ENCODE measurements at places on chromosomes 4 and X.
A peak's percentile ranks its signal among the peaks of the same experiment; 100 is the strongest.

DNA sequence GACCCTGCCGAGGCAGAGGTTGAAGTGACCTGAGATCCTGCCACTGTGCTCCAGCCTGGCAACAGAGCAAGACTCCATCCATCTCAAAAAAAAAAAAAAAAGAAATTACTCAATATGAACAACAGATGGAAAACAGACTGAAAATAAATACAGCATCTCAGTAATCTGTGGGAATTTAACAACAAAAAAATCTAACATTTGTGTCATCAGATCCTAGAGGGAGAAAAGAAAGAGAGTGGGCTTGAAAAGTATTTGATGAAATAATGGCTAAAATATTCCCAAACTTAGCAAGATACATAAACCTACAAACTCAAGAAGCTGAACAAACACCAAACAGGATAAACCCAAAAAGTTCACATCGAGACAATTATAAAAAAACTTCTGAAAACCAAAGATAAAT is 84.7 kb downstream of the CENPC start:
- no peak overlapping the region for H3K27ac ChIP-seq
- no peaks in the 10 kb centered on the region for H3K4me1 ChIP-seq

GRCh38 chrX:10110984-10111363 is 45.8 kb upstream of the CLCN4 start:
- no peak overlapping the region for H3K4me3 ChIP-seq
- no peak for DNase-seq
- H3K4me1 ChIP-seq, result no peaks in the 10 kb centered on the region
- no peaks in the 10 kb centered on the region for H3K27me3 ChIP-seq
- no peaks in the 10 kb centered on the region for H3K36me3 ChIP-seq

DNA sequence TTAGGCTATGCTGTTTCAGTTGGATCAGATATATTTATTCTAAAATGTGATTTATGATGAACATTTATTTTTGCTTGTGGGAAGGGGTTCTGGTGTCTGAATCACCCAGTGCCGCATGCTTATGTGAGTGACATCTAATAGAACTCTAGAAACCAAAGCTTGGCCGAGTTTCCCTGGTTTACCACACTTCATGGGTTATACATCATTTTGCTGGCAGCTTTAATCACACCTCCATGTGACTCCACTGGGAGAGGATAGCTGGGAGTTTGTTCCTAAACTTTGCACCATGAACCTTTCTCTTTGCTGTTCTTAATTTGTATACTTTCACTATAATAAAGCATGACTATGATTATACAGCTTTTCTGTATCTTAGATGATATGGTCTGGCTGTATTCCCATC is 382.9 kb downstream of the INPP4B start:
- no peaks in the 10 kb centered on the region for H3K4me1 ChIP-seq
- no peak overlapping the region for H3K4me3 ChIP-seq

- no peak overlapping the region for H3K27ac ChIP-seq
- no peaks in the 10 kb centered on the region for H3K27me3 ChIP-seq
- no peaks in the 10 kb centered on the region for H3K36me3 ChIP-seq
- no peak for DNase-seq
- H3K4me3 ChIP-seq, result no peak overlapping the region
Measured at GRCh38 chr4:26130173-26130572, 190.6 kb upstream of the RBPJ start.

DNA sequence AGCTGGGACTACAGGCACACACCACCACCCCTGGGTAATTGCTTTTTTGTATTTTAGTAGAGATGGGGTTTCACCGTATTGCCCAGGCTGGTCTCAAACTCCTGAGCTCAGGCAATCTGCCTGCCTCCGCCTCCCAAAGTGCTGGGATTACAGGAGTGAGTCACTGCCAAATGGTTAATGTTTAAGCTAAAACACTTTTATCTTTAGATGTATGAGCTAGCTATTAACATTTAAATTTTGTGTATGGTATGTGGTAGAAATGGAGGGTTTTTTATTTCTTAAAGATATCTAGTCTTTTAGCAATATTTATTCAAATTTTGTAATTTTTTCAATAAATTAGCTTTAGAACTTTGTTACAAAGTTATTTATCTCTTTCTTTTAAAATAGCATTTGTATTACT is 1659.8 kb upstream of the ADGRL3 start:
- H3K36me3 ChIP-seq, result no peaks in the 10 kb centered on the region

DNA sequence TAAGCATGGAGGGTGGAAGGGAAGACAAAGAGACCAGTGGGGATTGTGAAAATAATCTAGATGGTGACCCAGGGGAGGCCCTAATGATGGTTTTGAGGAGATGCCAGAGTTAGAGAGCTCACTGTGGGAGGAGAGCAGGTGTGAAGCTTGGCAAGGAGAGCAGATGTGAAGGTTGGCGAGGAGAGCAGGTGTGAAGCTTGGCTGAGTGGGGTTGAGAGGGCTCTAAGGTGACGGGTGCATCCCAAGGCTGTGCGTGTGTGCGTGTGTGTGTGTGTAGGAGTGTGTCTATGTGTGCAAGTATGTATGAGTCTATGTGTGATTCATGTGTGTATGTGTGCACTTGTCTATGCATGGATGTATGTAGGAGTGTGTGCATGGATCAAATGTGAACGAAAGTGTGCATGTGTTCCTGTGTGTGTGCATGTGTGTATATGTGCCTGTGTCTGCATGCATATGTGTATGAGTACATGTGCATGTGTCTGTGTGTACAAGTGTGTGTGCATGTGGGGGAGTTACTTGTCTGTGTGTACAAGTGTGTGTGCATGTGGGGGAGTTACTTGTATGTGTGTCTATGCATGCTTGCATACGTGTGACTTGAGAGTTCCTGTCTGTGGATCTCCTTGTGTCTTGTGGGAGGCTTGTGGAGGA is 72.0 kb downstream of the EVC start:
- no peaks in the 10 kb centered on the region for H3K4me1 ChIP-seq
- H3K36me3 ChIP-seq, result peaks cover 4% of the 10 kb centered on the region
- peak; percentile 18 for DNase-seq
- no peak overlapping the region for H3K4me3 ChIP-seq
- no peak overlapping the region for H3K27ac ChIP-seq

DNA sequence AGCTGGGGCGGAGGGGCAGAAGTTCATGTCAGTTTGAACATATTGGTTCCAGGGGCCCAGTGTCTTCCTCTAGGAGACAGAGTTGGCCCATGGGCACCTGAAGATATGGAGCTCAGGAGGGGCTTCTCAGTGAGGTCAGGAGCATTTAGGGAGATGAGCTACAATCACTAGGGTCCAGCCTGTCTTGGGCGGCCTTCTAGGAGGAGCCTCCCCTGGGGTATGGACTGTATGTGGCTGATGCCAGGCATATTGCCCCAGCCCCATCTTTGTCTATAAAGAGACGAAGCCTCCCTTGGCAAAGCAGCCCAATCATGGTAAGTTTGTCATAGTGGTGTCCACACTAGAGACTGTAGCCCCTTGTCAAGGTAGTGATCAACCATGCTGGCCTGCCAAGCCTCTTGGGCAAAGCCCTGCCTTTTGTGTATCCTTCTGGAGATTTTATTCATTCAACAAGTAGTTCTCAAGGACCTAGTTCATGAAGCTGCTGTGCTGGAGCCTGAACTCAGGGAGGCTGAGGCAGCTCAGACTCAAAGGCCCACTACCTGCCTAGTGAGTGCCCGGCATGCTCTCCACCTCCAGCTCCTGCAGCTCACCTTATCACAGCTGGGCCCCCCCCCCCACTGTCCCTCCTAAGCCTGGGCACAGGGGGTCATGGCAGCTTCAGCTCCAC is 5.4 kb upstream of the CNGA2 start:
- DNase-seq, result peak; percentile 45
- H3K36me3 ChIP-seq, result no peaks in the 10 kb centered on the region

GRCh38 chrX:38774249-38774648 is 27.0 kb upstream of the MID1IP1 start:
- no peaks in the 10 kb centered on the region for H3K4me1 ChIP-seq
- no peak overlapping the region for H3K27ac ChIP-seq
- H3K27me3 ChIP-seq, result no peaks in the 10 kb centered on the region
- H3K36me3 ChIP-seq, result no peaks in the 10 kb centered on the region

- H3K27ac ChIP-seq, result no peak overlapping the region
- H3K4me1 ChIP-seq, result no peaks in the 10 kb centered on the region
- H3K4me3 ChIP-seq, result no peak overlapping the region
- no peaks in the 10 kb centered on the region for H3K36me3 ChIP-seq
- no peaks in the 10 kb centered on the region for H3K27me3 ChIP-seq
Measured at GRCh38 chrX:109918753-109919152, 84.2 kb upstream of the TMEM164 start.

- H3K27me3 ChIP-seq, result no peaks in the 10 kb centered on the region
- no peak for DNase-seq
- no peaks in the 10 kb centered on the region for H3K36me3 ChIP-seq
- H3K27ac ChIP-seq, result no peak overlapping the region
- H3K4me1 ChIP-seq, result no peaks in the 10 kb centered on the region
- no peak overlapping the region for H3K4me3 ChIP-seq
Measured at GRCh38 chr4:95085124-95085833, 327.5 kb downstream of the BMPR1B start.

DNA sequence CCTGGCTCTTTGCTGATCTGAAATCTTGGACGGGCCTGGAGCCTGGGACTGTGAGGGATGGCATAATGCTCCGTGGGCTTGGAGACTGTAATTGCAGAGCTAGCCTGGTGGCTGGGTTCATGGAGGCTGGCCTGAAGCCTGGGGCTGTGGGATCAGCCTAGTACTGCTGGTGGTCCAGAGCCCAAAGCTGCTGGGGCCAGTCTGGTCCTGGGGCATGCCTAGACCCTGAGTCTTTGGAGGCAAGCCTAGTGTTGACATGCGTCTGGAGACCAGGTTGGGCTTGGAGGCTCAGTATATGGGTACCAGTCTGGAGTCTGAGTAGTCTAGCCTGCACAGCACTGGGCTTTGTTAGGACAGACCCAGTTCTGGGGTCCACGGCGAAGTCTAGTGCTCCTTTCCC is 172.0 kb upstream of the ZC4H2 start:
- no peaks in the 10 kb centered on the region for H3K36me3 ChIP-seq
- DNase-seq, result no peak
- no peaks in the 10 kb centered on the region for H3K27me3 ChIP-seq
- no peak overlapping the region for H3K4me3 ChIP-seq

DNA sequence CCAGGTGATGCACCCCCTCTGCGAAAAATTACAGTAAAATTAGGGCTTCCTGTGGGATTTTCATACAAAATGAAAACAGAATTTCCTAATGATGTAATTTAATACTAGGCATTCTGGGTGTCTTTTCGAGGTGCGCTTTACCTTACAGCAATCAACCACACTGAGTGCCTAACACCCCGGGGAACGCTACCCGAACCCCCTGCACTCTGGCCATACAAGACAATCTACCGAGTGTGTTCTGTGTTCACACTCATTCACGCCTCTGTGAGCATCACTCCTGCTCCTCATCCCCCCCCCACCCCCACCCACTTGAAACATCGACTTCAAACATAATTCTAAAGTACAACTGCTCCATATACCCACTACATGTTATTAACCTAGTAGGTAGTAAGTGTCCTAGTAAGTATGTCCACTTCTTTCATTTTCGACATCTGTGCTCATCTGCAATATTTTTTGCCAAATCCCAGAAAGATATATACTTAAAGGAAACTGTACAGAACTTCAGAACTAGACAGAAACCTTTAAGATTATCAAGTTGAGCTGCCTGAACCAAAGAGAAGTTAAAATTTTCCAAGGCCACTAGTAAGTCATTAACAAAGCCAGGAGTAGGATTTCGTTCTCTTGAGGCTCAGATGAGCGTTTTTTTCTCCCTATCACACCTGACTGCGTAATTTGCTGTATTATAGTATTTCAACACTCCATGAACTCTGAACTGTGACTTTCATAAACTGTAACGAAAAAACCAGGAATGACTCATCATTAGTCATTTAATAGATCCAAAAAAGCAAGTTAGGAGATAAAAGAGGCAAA is 80.0 kb downstream of the FAT1 start:
- no peak overlapping the region for H3K27ac ChIP-seq
- H3K4me1 ChIP-seq, result no peaks in the 10 kb centered on the region
- no peak overlapping the region for H3K4me3 ChIP-seq
- DNase-seq, result no peak
- no peaks in the 10 kb centered on the region for H3K36me3 ChIP-seq
- no peaks in the 10 kb centered on the region for H3K27me3 ChIP-seq

DNA sequence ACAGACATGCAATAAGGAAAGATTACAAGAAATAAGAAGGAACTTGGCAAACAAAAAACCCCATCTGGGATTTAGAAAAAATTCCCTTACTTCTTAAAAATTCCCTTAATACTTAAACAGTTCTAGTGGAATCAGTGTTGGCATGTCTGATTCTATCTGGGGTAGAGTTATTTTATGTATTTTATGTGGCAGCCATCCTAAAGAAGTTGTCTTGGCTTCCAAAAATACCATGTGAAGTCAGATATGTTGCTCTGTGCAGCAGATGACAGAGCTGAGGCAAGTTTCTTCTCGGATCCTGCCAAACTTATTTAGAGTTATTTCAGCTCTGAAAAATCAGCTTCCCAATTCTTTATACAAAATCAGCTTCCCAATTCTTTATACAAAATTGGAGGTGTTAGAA is 14.7 kb downstream of the YY2 start:
- no peak overlapping the region for H3K27ac ChIP-seq
- no peaks in the 10 kb centered on the region for H3K27me3 ChIP-seq
- DNase-seq, result no peak
- H3K4me3 ChIP-seq, result no peak overlapping the region
- H3K4me1 ChIP-seq, result no peaks in the 10 kb centered on the region

GRCh38 chr4:48432017-48432416 is 51.1 kb upstream of the SLC10A4 start:
- no peaks in the 10 kb centered on the region for H3K27me3 ChIP-seq
- H3K27ac ChIP-seq, result no peak overlapping the region
- H3K4me1 ChIP-seq, result no peaks in the 10 kb centered on the region
- DNase-seq, result no peak
- H3K4me3 ChIP-seq, result no peak overlapping the region

GRCh38 chr4:17092736-17093437 is 194.4 kb upstream of the LDB2 start:
- H3K36me3 ChIP-seq, result no peaks in the 10 kb centered on the region
- H3K27ac ChIP-seq, result no peak overlapping the region
- no peaks in the 10 kb centered on the region for H3K4me1 ChIP-seq
- H3K27me3 ChIP-seq, result no peaks in the 10 kb centered on the region

GRCh38 chrX:122850326-122850725 is 333.8 kb upstream of the GRIA3 start:
- no peak overlapping the region for H3K4me3 ChIP-seq
- no peak for DNase-seq
- H3K27me3 ChIP-seq, result no peaks in the 10 kb centered on the region
- H3K4me1 ChIP-seq, result no peaks in the 10 kb centered on the region

- H3K36me3 ChIP-seq, result no peaks in the 10 kb centered on the region
- no peak for DNase-seq
- H3K4me3 ChIP-seq, result no peak overlapping the region
- H3K27ac ChIP-seq, result no peak overlapping the region
- H3K27me3 ChIP-seq, result no peaks in the 10 kb centered on the region
Measured at GRCh38 chr4:112287258-112287989, 1.7 kb upstream of the TIFA start.

DNA sequence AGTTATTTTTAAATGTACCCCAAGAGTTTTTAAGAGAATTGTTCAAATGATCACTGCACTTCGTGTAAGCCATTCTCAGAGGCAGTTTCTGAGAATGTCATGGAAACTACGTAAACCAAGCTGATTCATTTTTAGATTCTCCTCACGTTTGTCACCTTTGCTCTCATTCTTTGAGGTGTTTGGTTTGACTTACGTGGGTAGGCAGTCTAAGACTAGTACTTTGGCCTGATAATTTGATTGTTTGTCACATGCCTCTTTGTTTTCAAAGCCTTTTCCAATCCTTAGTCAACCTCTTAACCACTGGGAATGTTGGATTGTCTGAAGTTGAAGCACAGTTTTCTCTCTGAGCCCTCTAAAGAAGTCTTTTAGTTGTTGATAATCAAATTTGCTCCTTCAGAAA is 10.5 kb downstream of the SEPTIN11 start:
- H3K36me3 ChIP-seq, result no peaks in the 10 kb centered on the region
- no peaks in the 10 kb centered on the region for H3K4me1 ChIP-seq
- DNase-seq, result no peak
- no peak overlapping the region for H3K27ac ChIP-seq
- no peaks in the 10 kb centered on the region for H3K27me3 ChIP-seq
